Activated T-cell treated with anti-CD3 and anti-CD28 coated beads, Interleukin-2, amount 50 U/mL, for 1 hour (primary cell): ENCODE measurements at places on chromosomes 13 and 19.

DNA sequence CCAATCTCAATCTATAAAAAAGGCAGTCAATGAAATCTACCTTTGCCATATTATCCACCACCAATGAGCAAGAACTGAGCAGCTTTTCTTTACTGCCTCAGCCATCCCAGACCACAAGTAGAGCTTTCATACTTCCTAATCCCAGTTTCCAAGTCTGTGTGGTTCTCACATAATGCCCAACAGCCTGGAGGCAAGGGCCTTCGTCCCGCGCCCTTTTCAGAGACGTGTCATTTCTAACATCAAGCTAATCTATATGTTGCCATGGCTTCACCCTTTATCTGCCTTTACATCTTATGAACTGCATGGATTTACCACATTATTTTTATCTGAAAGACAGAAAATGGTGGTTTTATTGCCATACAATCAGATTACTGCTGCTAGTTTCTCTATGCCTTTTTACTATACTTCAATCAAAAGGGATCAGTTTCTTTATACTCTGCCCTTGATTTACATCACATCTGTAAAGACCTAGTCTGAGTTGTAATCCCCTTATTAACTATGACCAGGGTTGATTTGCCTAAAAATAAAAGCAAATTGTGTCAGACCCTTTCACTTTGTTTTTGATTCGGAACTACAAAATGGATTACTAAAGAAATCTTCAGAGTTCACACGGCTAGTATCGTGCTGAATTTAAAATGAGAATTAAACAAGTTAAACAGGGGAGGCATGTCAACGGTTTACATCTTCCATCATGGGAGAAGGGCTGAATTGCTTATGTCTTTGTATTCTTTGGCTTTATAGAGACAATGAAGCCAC is 5.9 kb downstream of the EFNB2 start:
- DNase-seq: no peak

DNA sequence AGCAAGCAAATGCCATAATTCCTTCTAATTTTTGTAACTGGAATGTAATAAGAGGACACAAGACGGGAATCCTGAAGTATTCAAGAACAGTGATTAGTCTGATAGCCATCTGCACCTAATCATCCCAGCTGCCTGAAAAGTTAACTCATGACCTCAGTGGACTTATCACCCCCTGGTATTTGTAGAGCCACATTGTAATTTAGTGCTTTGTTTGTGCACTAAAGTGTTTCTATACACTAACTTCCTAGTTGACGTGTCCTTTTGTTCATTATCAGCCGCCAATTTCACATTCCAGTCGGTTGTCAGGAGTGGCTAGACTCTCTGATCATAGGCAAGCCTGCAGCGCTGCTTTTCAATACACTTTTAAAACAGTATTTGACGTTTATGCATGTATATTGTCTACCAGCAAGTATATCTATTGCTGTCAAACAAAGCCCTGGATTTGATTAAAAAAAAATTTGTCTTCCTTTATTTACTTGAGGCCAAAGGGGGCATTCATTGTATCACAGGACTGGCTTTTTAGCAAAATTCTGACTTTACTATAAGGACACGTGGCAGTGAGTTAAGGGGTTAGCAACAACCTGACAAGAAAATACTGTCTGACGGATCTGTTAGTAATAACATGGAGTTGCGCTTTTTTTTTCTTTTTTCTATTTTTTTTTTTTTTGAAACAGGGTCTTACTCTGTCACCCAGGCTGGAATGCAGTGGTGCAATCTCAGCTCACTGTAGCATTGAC is 10.4 kb upstream of the SOX21 start:
- no peak for DNase-seq

DNA sequence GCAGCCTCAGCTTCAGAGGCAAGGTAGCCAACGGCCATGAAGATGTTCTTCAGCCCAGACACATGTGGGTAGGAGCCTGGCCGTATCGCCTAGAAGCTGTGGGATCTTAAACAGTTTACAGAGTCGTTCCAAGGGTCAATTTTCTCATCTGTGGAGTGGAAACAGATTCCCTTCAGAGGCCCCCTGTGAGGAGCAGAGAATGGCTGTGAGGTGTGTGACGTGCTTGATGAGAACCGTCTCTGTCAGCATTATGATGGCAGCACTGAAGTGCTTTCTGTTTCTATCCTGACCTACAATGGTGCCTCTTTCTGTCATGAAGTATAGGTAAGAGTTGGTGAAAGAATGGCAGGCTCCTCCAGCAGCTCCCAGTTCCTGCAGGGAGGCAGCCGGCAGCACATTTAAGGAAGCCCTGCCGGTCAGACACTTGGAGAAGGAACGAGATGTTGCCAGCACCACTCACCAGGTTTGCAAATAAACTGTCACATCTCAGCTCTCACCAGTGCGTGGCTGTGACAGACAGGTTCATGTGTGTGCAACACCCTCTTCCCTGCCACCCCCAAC is 277.3 kb downstream of the FOXO1 start:
- no peak for DNase-seq

- no peak for DNase-seq
These were observed 356.4 kb downstream of the DNAJC15 start for GRCh38 chr13:43379738-43380137.

- no peak for DNase-seq
These were observed 9.3 kb downstream of the ADGRE5 start for GRCh38 chr19:14390548-14390947.

DNA sequence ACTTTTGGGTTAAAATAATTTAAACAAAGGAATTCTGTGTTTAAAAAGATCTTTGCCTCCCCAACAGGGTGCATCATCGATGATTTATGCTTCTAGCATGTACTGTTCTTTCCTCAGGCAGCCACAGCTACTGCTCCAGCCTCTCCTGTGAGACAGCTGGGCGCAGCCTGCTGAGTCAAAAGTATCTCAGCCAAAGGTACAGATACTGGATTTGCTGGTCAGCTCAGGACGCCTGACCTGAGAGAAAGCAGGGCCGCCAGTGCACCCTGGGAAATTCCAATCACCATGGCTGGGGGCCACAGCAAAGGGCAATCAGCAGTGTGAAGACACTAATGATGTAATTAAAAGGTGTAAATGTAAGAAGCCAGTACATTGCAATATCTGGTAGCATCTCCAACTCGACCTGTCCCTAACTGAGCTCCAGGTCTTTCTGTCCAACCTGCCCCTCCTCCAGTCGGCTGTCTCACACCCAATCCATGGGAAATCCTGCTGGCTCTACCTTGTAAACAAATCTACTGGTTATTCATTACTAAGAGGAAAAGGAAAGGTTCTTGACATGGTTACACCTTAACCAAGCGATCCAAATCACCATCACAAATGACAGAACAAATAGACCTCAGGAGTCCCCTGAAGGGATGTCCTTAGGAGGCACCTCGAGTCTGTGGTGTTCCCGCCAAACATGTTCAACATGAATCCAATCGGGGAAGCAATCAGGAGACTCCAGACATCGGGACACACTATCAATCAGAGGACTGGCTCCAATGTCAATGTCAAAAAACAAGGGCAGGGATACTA is 7.3 kb downstream of the OPA3 start:
- DNase-seq: no peak

DNA sequence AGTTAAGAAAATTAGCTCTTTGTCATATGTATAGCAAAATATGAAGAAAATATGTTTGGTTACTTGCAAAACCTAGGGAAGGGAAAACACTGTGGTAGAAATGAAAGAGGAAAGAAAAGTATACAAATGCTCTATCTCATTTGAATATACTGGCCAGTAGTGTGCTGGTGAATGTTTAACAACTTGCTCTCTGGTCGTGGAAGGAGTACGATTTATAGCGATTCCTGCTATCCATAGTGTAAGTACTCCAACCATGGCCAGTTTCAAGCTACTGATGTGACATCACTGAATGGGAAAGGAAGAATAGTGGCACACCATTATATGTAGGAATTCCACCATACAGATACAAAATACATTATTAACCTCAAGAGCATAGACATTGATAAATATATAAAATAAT is 9.3 kb downstream of the BORA start:
- DNase-seq: no peak

DNA sequence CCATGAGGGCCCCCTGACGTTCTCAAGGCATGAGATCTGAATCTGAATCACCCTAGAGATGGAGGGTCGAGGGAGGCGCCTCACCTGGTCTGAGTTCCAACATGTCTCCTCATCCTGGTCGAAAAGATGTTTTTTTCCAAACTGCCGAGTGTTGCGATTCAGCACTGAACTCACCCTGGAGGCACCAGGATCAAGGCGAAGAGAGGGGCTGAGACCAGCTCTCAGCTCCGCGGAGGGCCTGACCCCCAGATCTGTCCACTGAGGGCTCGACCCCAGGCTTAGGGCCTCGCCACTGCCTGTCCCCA is 555 bp downstream of the NR2C2AP start:
- DNase-seq: no peak

DNA sequence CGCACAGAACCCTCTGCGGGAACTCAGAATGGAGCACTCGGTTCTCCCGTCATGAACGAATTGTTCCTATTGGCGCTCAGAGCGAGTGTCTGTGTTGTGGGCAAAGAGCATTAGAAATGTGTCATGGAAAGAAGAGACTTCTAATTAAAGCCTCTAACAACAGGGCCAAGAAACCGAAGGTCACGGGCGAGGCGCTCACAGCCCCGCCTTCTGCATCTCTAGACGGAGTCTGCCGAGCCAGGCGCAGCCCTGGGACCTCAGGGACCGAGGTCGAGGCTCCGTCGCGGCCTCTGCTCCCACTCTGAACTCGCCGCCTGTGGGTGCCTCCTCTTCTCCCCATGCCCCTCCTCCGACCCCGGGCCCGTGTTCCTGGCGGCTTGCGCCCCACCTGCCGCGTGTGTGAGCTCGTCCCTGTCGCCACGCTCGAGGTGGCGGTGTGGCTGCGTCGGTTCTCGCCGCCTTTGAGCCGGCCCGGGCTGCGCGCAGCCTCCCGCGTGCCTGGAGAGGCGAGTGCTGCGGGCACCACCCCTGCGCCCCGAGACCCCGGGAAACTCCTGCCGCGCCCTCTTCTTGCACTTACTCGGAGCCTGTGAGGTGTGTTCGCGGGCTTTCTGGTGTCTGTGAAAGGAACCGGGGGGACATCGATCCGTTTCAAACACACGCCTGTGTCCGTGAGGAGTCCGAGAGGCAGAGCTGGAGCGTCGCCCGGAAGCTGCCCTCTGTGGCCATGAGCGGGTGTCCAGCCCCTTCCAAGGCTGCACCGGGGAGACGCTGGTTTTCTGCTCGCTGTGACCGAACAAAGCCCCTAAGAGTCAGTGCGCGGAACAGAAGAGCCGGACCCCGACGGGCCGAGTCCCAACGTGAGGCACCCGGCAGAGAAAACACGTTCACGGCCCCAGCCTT is 45.4 kb upstream of the SPACA7 start:
- DNase-seq: no peak

DNA sequence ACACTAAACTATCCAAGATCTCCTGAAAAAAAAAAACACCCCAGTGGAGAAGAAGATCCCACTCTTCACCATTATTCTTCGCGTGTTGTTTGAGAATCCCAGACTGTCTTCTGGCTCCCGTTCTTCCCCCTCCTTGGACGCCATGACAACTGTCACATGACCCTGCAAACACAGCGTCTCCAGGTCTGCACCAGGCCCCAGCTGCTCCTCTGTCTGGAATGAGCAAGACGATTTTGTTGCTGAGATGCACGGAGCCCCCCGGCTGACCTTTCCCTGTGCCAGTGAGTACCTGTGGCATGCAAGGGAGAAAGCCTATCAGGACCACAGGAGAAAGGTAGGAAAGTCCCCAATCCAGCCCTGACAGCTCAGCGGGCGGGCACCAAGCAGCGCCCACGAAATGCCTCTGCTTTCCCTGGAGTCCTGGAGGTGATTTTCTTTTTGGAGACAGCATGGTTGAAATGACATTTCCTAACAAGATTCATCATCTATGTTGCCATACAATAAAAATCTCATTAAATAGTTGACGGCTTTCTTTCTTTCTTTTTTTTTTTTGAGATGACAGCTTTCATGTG is at the start of gene CFAP97D2:
Gene CFAP97D2 (plus strand): TSS at position 171 of the 572 bp plus-strand sequence. CDS start 74 bp downstream, at position 245.
- no peak for DNase-seq

DNA sequence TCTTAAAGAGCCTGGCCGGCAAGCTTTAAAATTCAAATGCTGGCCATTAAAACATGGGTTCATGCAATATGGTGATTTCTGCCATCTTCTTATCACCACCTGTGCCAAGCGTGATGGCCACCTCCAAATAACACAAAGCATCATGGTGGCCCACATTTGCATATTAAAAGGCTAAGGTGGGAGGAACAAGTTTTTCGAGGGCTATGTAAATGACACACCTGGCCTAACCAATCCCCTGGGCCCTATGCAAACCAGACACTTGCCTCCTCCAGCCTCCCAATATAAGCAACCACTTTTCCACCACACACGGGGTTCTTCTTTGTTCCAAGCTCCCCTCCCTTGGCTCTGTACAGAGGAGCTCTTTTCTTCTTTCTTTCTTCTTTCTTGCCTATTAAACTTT is 14.4 kb downstream of the LILRB4 start:
- DNase-seq: no peak

DNA sequence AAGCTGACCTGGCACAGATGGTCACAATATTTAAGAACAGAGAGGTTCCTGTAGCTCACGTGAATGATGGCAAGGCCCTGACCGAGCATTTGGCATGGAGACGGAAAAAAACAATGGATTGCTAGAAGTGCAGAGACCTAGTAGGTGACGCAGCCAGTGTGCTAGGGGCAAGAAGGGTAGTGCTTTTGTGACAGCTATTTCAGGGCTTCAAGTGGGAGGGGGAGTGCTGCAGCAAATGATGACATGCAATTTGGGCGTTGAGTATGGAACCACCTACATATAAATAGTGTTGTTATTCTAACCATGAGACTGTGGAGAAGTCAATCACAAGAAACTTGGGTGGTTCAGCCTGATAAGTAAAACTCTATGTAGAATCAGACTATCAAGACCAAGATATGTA is 65.7 kb upstream of the IL17D start:
- no peak for DNase-seq

GRCh38 chr19:51251468-51251820 is 564 bp downstream of the SIGLECL1 start:
- no peak for DNase-seq

GRCh38 chr13:40410315-40410714 is 256.1 kb downstream of the FOXO1 start:
- no peak for DNase-seq

DNA sequence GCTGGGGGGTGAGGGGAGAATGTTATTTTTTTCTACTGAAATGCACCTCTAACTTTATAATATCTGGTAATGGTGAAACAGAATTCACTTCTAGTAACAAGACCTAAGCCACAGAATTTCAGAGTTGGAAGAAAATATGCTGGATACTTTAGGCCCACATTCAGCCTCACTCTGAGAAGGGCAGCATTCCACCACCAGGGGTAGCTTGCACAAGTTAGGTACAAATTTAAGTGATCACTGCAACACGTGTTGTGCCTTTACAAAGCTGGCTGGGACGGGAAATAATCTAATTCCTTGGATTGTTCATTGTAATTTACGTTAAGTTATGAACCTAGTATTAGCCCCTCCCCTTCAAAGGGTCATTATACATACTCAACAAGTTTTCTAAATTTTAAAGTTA is 192.3 kb downstream of the RGCC start:
- DNase-seq: no peak

GRCh38 chr13:112714376-112715174 is 24.7 kb downstream of the ATP11A start:
- DNase-seq: no peak

GRCh38 chr13:73593199-73593765 is 534.5 kb downstream of the KLF5 start:
- no peak for DNase-seq
